ENCODE measurements at places on chromosomes 4 and X.

GRCh38 chr4:128517096-128517738 lies 229.6 kb upstream of the PGRMC2 start:
- DNase-seq: no peak

DNA sequence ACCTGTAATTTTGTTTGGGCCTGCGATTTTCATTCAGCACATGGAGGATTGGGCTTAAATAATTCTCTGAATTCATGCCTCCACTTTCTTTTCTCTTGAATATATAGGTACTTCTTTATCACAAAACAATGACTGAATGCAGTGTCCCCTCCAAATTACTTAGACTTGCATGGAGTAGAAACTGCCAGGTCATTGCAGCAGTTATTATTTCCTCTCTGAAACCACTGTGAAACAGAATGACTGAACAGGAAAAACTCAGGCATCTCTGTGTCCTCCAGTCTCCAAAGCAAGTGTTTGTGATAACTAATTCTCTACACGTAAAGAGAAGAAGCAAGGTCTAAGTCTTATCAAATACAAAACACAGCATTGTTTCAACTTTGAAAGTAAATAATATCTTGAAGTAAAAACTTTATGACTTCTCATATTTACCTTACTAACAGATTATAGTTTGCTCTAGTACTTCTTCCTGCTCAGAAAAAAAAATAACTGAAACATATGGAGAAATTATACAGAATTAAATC lies 144.5 kb upstream of the DIAPH2 start:
- DNase-seq: no peak

DNA sequence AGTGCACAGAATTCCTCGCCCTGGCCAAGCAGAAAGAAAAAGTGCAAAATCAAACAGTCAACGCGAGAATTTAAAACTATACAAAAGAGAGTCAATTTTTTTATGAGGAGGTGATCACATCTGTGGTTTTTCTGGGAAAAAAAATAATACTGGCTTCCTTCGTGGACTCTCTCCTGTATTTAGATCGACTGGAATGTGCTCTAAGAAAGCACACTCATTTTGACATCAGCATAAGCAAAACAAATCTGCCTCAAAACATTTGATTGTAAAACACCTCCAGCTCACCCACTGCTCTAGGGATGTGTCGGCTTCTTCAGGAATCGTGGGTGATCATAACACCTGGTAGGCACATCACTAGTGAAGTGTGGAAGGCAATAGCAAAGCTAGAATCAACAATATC lies 417.4 kb upstream of the FAT1 start:
- no peak for DNase-seq

- no peak for DNase-seq
These were observed 115.1 kb downstream of the SH3KBP1 start for GRCh38 chrX:19772096-19772821.

- DNase-seq: no peak
These were observed 80.8 kb downstream of the ANKRD50 start for GRCh38 chr4:124631760-124632159.

- no peak for DNase-seq
These were observed 419.1 kb downstream of the TMA16 start for GRCh38 chr4:163913571-163913970.

- peak; percentile 9 for DNase-seq
These were observed 788 bp downstream of the SAP30 start for GRCh38 chr4:173371292-173372192.

- DNase-seq: no peak
These were observed 244.5 kb downstream of the DMD start for GRCh38 chrX:32966821-32967355.

DNA sequence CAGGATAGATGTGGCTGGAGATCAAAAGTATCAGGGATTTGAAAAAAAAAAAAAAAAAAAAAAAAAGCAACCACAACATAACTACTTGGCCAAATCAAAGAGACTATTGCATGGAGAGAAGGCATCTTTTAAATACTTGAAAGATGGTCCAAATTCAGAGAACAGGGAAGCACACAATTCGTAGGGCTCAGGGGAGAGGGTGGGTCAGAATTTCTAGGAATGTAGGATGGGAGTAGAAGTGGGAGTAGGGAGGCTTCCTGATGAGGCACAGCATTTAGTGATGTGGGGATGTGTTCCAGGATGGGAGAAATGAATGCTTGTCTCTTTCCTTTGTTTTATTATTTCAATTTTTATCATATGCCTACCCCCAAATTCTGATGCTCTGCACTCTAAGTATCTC lies 36.3 kb downstream of the RTL3 start:
- no peak for DNase-seq

GRCh38 chrX:39399387-39399786 lies 598.1 kb downstream of the MID1IP1 start:
- DNase-seq: no peak

DNA sequence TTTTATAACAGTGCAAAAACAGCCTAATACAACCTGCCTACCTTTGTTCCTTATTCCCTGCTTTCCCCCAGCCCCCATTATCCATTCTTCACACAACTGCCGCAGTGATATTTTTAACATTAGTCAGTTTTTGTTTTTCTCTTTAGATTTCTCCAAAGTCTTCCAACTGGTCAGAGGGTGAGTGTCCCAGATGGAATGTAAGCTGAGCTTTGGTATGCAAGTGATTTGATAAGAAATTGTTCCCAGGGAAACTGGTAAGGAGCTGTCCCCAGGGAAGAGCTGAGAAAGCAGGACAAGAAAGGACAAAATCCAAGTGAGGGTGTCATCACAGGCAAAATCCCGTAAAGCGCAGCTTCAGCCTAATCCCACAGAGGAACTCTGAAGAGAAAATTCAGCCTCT lies 475.5 kb upstream of the ADGRL3 start:
- DNase-seq: no peak

DNA sequence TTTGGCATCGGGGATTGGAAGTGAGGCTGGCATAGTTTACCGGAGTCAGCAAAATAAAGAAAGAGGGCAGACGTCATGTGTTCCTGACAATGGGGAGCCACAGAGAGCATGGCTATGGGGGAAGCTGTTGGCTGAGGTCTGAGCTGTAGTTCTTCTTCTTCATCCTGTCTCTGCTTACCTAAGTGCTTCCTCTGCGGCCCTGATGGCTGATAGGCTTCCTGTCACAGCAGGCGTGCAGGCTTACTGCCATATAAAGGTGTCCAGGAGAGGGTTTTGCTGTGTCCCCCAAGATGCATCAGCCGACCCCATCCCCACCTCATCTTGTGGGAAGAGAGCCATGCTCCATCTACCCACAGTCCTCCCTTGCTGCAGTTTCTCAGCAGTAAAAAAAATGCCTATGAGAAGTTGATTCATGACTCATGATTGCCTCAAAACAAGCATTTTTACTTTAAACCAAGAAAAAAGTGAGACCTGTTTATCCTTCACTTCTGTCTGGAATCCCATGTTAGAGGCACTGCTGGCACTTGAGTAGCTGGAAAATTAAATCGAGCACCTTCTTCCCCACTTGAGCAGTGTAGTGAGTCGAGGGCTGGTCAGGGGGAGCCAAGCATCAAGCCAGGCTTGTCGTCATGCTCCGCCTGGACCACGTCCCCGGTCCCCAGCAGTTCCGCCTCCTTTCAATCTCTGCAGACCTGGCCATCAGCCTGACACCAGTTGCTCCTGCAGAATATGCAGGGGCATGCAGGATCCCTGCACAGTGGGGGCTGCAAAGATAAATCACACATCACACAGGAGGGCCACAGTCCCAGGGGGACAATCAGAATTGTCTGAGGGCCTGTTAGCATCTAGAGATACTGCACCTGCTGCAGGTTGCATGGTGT lies 237.8 kb downstream of the EVC2 start:
- DNase-seq: no peak

DNA sequence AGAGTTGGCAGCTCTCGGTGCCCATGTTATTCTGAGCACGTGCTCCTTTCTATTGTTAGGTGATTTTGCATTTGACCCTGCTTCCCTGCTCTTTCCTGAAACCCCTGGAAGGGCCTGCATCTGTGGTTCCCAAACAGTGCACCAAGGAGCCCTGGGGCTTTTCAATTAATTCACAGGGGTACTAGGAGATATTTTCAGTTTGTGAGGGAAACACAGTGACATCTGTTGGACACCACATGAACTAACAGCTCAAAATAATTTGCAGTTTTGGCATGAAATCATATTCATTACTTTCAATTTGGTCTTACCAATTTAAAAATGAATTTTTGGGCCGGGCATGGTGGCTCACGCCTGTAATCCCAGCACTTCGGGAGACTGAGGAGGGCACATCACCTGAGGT lies 156.6 kb downstream of the GATB start:
- no peak for DNase-seq

GRCh38 chr4:157172011-157172410 lies 48.5 kb upstream of the GRIA2 start:
- DNase-seq: no peak

- no peak for DNase-seq
These were observed 108.1 kb upstream of the IQCM start for GRCh38 chr4:149923736-149924135.

All from stimulated activated CD4-positive, alpha-beta T cell treated with anti-CD3 and anti-CD28 coated beads, Interleukin-4, amount 100 ng/mL, for 48 hours (primary cell).